DMS153 (cell line): ENCODE measurements at places on chromosomes 7 and 10.

- no peak for DNase-seq
Observed at GRCh38 chr7:135584362-135585353, 26.9 kb downstream of the NUP205 start.

DNA sequence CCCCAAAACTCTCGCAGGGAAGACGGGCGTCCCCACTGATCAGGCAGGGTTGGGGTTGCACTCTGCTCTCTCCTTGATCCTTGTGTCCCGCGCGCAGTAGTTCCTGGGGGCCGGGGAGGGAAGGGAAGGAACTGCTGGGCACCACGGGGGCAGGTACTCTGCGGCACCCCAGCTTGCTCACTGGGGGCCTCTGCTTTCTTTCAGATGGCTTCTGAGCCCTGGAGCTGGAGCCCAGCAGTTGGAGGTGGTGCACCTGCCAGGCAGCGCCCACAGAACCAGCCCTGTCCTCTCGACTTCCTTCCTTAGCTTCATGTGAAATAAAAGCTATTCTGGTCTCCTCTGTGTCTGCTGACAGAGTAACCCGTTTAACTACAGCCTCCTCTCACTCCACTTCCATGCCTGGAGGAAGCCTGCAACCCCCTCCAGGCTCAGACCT, 12.2 kb downstream of the PLAC9 start:
- DNase-seq: peak; percentile 2

DNA sequence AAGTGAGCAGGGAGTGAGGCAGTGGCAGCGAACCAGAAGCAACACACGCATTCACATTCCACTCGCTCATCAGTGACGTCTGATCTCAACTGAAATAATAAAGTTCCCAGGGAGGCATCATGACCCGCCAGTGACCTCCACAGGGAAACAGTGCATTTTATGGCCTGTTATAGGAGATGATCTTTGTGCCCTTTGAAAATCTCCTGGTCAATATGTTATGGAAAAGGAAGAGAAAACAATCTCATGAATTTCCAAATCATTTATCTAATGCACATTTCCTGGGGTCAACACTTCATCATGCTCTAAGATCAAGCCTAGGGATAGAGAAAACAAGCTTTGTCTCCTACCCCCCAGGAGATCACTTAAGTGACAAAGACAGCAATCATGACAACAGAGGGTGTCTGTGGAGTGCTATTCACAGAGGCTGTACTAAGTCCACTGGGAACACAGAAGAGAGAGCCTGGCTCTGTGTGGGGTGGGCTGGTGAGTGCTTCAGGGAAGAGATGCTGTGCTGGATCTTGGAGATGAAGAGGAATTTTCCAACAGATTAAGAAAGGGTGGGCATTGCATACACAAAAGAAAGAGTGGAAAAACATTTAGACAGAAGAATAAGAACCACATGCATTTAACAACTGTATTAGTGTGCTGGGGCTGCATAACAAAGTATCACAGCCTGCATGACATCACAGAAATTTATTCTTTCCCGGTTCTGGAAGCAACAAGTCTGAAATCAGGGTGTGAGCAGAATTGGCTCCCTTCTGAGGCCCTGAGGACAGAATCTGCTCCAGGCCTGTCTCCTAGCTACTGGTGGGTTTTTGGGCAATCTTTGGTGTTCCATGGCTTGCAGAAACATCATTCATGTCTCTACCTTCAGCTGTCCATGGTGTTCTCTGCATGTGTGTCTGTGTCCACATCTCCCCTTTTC, 613.9 kb upstream of the IGFBP3 start:
- DNase-seq: no peak

- DNase-seq: no peak
Observed at GRCh38 chr7:74029991-74030415, 2.0 kb downstream of the ELN start.

DNA sequence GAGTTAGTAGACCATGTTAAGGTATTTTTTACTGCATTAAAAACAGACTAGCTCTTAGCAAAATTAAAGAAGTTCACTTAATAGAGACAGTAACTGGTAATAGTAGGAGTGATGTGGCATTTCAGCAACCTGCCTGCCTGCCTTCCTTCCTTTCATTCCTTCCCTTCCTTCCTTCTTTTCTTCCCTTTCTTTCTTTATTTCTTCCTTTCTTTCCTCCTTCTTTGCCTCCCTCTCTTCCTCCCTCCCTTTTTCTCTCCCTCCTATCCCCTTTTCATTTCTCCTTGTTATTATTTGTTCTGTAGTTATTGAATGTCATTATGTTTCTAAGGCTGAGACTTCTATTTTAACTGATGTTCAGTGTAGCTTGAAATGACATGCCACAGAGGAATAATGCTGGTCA, 146.5 kb upstream of the WNT16 start:
- DNase-seq: no peak

- DNase-seq: no peak
Observed at GRCh38 chr7:75042286-75042685, 31.3 kb downstream of the RCC1L start.
